Stimulated activated CD4-positive, alpha-beta T cell treated with anti-CD3 and anti-CD28 coated beads, TNF-alpha, amount 100 ng/mL, for 4 hours (primary cell): ENCODE measurements at places on chromosomes 2 and 18.

DNA sequence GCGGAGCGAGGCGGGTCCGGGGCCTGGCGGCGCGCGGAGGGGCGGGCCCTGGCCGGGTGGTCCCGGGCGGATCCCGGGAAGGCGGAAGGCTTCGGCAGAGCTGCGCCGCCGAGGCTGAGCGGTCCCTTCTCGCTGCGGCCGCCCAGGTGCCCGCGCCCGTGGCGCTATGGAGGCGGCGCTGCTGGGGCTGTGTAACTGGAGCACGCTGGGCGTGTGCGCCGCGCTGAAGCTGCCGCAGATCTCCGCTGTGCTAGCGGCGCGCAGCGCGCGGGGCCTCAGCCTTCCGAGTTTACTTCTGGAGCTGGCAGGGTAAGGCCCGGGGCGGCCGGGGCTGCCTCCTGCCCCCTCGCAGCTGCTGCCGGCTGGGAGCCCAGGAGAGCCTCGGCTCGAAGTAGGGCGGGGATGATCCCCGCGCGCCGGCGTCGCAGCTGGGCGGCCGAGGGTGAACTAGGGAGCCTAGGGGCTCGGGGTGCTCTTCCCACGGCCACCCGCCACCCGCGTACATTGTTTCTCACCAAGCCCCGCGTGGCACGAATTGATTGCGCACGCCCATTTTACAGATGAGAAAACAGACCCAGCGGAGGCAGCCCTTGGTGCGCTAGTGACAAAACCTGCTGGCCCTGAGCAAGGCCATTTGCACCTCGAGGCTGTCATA lies at the start of gene SLC66A3:
Gene SLC66A3 (plus strand): TSS at position 87 of the 655 bp plus-strand sequence. CDS start 80 bp downstream, at position 167.
- no peak for DNase-seq

DNA sequence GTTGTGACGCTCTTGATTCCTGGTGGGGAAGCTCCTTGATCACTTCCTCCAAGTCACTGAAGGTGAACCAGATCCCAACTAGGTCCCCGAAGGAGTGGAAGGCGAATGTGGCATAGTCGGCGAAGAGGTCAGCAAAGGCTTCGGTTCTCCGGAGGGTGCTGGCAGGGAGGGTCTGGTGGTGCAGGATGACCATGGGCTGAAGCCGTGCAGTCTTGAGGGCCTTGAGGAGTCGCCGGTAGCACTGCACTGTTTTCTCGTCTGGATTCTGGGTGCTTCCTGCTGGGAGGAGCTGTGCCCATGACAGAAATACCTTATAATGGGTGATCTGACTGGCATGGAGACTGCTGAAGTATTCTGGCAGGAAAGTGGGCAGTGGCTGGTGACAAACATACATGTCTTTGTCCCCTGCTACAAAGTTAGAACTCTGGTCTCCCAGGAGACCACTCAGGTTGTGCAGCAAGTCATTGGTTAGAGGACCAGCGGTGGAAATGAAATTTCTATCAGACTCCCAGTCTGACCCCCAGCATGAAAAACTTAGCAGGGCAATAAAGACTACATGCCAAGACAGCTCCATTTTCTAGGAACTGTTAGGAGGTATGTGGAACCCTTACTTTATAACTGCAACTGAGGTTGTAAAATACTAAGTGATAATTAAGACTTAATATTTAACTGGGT lies at the start of gene LCT:
Gene LCT (minus strand): TSS at position 589 of the 675 bp plus-strand sequence. CDS start 15 bp downstream, at position 574.
- DNase-seq: no peak

GRCh38 chr2:124763611-124764010 lies 738.5 kb downstream of the CNTNAP5 start:
- DNase-seq: no peak

DNA sequence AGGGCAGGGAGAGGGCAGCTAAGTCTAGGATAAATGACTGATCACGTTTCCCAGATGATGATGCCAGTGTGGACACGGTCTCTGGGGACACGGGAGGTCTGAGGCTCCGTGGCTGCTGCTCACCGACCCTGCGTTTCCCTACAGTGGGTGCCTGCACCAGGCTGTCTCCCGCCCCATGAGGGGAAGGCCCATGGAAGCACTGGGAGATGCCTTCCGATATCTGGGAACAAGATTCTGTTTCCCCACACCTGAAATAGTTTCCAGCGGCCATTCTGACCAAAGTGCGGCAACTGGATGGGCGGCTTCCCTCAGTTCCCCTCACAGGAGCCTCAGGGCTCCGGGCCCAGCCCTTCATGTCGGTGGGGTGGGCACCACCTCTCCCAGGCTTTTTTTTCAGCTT lies 83.1 kb downstream of the EDAR start:
- DNase-seq: no peak

- no peak for DNase-seq
Measured at GRCh38 chr18:55251254-55251971, 292.2 kb upstream of the CCDC68 start.

DNA sequence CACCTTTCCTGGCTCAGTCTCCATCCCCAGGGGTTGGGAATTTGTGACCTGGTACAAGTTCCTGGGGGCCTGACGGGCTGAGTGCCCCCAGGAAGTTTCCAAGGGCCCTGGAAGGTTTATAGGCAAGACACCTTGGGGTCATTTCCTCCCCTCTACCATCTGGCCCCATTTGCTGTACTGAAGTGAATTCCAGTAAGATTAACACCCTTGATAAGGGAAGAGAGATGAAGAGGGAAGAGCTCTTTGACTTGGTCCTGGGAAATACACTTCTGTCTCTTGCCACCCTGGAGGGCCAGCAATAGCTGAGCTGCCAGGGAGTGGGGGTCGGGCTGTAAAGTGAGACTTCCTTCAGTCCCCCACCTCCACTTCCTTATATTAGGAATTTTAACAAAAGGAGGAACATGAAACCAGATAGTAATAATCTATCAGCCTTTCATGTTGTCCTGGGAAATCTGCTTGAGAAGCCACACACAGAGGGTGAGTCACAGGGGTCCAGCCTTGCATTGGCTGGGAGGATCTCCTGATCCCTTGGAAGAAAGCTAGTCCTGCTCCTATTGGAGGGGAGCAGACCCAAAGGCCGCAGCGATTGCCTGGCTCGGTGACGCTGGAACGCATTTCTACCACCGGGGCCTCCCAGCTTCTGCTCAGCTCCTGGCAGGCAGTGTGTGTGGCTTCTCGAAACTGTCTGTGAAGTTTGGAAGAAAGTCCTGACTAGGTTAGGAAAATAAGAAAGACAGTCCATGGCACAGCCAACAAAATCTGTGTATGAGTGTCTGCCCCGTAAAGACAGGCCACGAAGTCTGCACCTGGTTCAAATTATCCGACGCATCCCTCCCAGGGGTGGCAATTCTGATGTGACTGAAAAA lies 87.3 kb downstream of the ACAA2 start:
- no peak for DNase-seq

DNA sequence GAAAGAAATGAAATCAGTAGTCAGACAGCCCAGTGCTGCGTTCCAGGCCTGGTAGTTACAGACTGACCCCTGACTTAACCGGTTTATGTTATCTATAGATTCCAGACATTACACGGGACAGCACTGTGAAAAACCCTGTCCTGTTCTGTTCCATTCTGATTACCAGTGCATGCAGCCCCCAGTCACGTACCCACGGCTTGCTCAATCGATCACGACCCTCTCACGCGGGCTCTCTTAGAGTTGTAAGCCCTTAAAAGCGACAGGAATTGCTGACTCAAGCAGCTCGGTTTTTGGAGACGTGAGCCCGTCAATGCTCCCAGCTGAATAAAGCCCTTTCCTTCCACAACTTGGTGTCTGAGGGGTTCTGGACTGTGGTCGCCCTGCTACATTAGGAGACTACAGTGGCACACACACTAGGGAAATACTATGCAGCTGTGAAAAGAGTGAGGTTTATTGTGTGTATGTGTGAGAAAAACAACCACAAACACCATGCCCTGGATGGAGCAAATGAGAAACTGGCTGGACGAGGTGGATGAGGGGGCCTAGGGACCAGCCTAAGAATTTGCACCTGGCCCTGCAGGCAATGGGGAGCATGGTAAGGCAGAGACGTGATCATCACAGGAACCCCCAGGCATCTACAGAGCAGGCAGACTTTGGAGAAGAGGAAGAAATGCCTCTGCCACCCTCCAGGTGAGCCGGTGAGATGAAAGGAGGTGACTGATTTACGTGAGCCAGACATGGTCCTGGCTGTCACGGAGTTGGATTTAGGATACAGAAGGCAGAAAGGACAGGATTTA lies 49.1 kb upstream of the SEMA4C start:
- no peak for DNase-seq

GRCh38 chr18:44896846-44897245 lies 216.2 kb downstream of the SETBP1 start:
- no peak for DNase-seq

- no peak for DNase-seq
Measured at GRCh38 chr2:185145316-185146121, 547.2 kb downstream of the ZNF804A start.

GRCh38 chr2:50125246-50125645 lies 906.7 kb downstream of the NRXN1 start:
- no peak for DNase-seq

DNA sequence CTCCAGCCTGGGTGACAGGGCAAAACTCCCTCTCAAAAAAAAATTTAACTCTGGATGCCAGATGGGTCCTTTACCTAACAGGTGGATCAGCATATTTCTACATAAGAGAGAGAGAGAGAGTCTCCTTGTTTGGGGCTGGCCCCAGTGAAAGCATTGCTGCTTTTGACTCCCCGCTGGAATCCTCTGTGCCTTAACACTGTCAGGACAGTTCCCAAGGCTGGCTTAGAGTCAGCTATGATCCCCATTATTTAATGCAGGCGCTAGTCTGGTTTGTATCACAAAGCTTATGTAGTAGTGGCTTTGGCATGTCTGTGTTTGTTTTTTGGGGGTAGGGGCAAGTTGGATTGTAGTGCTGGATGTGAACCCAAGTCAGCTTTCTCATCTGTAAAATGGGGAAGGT lies 9.4 kb downstream of the INPP4A start:
- no peak for DNase-seq

DNA sequence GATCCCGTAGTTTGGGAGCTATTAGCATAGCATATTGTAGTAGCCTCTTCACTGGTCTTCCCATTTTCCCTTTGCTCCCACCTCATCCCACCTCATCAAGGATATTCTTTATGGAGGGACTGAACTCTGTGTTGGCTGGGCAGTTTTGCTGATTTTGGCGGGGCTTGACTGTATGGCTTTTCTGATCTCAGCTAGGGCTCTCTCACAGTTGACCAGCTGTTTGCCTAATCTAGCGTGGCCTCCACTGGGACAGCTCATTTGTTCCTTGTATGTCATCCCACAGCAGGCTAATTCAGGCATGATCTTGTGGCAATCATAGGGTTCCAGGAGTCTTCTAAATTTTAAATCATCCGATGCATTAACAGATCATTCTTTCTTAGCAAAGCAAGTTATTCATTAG lies 30.2 kb upstream of the MTX2 start:
- DNase-seq: no peak

- DNase-seq: no peak
Measured at GRCh38 chr2:56681659-56682396, 498.0 kb downstream of the CCDC85A start.

GRCh38 chr18:70457223-70457622 lies 168.4 kb downstream of the SOCS6 start:
- no peak for DNase-seq

GRCh38 chr18:13527256-13527655 lies 199.1 kb downstream of the FAM210A start:
- no peak for DNase-seq
